Foreskin keratinocyte (primary cell): ENCODE measurements at places on chromosomes 4 and X.

GRCh38 chr4:141011901-141012315, 121.4 kb downstream of the RNF150 start:
- no peak for DNase-seq

- no peak for DNase-seq
Observed at GRCh38 chr4:119682099-119682498, 53.5 kb upstream of the PDE5A start.

DNA sequence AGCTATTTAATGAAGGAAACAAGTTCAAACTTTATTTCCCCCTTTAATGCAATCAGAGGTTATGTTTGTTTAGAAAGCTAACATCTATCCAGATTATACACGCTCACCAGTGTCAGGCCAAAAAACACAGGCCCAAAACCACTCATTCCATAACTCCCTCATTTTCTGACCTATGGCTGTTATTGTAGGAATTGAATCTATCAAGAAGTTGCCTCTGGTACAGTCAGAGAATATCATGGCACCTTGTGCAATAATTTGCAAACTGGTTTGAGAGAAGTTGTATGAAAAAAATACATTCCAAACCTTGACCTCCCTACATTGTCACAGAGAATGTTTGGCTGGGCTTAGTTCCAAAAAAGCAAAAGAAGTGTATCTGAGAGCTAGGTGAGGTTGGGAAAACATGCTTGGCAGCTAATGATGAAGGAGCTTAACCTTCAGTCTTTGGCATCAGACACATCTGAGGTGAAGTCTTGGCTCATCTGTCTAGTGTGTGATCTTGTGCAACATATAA, 591.0 kb downstream of the ANKRD50 start:
- peak; percentile 24 for DNase-seq

DNA sequence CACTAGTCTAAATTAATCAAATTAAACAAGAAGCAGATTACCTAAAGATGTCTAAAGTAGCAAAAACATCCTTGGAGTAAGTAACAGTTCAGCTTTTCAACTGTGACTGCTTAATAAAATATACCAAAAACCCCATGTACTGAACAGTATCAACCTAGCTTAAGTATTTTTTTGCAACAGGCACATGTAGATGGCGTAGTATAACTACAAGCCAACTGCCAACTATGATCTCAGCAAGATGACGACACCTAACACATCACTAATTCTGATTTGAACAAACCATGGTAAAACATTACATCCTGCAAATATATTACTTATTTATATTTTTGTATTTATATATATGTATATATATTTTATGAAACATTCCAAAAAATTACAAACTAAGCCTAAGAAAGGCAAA, 24.5 kb downstream of the DHX15 start:
- DNase-seq = no peak

GRCh38 chrX:115912372-115912897, 258.1 kb upstream of the AGTR2 start:
- no peak for DNase-seq

DNA sequence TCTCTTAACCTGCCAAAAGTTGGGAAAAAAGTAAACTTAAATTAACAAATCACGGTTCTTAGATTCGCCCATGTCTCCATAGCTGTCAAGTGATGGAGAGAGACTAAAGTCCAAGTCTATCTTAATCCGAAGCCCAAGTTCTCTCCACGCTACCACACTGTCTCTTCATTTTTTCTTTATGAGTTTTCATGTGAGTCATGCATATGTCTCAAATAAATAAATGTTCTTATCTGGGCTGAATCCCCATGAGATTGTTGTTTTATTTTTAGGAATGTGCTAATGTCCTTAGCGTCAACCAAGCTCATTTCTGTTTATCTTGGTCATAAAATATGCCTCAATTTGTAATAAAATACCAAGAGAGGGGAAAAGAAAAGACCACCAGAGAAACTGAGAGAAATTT, 169.3 kb downstream of the RCHY1 start:
- DNase-seq = peak; percentile 23

DNA sequence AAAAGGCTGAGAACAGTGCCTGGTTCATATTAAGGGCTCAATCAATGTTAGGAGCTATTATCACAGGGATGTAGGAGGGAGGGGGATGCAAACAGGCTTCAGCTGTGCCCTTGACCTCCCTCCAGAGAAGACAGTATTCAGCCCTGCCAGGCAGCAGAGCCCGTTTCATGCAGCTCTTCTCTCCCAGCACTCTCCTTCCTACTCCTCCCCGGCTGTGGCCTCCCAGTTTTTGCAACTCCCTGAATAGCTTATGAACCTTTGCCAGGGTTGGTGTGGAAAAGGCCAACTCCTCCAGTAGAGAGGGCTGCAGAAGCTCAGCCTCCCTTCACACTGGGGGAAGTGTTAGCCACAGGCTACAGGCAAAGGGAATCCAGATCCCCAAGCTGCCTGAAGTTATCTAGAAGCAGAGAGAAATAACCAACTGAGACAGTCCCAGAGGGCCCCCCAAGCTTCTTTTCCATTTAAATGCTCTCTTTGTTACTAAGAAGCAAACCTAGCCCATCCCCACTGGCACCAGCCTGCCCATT, 31.7 kb upstream of the APLN start:
- DNase-seq = no peak

GRCh38 chr4:153065276-153065675, 129.2 kb downstream of the FHDC1 start:
- DNase-seq = no peak

GRCh38 chr4:100566396-100566795, 48.6 kb upstream of the EMCN start:
- no peak for DNase-seq

DNA sequence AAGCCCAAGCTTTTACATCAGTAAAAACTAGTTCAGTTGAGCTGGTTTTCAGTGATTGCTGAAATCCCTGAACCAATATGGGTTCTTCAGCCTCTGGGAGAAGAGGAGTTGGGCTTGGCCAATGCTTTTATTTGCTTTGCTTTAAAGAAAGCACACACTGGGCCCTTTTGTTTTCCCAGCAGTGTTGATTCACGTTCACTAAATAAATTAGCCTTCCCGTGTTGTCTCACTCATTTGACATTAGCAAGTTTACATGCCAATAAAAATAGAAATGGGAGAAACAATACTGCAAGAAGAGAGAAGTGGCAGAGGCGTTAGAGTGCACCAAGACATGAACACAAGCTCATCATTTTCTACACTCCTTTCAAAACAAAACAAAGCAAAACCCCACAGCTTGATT, 136.2 kb downstream of the SHROOM3 start:
- DNase-seq = no peak

DNA sequence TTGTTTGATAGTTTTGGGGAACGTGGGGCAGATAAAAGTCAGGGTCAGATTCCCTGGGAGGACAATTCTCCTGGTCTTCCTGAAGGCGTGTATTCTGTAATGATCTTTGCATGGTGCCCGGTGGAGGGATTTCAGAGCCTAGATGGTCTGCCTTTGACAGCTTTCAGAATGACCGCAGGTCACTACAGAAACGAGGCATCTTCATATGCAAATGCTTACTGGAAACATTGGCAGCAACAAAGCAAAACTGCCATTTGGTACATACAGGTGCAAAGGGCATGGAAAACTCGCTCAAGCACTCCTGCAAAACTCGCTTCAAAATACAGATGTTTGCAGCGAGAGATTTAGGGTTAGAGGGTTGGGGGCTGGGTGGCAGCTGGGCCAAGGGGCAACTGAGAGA, 8.8 kb downstream of the C4orf50 start:
- no peak for DNase-seq

- DNase-seq = no peak
Observed at GRCh38 chrX:21802839-21803238, 36.6 kb upstream of the MBTPS2 start.

DNA sequence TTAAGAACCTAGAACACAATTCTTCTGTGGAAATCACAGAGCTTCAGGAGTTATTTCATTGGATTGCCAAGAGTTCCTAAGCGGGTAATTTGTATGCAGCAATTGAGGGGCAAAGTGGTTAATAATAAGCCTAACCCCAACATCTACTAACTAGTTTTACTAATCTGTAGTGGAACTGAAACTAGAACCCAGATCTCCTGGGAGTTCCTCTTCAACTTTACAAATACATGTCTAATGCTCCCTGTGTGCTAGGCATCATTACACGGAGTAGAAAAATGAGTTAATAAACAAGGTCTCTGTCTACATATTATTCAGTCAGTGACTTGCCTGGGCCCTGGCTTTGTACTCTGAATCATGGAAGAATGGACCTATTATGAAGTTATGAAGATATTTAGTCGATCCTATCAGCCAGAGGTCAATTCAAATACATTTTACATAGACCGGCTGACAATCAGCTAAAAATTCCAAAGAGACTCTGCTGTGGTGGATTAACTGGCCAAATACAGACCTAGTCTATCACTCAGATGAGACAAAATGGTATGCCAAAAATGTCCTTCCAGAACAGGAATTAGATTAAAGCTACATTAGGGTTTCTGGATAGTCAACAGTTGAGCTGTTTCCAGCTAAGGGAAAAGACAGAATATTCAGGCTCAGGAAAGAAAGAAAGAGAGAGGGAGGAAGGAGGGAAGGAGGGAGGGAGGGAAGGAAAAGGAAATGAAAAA, 326.0 kb downstream of the FBXW7 start:
- no peak for DNase-seq

DNA sequence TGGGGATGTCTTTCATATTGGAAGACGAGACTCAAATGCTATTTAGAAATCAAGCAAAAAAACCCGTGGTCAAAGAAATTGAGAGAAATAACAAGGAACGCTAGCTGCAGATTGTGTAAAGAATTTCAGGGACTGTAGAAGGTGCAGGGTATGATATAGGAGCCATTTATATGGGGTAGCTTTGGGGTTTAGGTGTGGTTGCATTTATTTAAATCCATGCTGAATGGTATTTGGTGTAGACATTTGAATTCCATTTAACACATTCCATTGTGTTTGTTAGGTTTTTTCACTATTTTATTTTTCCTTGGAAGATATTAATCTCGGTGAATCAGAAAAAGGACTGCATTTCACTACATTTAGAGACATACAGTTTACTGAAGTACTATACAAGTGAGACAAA, 341.0 kb upstream of the GALNTL6 start:
- DNase-seq = no peak

DNA sequence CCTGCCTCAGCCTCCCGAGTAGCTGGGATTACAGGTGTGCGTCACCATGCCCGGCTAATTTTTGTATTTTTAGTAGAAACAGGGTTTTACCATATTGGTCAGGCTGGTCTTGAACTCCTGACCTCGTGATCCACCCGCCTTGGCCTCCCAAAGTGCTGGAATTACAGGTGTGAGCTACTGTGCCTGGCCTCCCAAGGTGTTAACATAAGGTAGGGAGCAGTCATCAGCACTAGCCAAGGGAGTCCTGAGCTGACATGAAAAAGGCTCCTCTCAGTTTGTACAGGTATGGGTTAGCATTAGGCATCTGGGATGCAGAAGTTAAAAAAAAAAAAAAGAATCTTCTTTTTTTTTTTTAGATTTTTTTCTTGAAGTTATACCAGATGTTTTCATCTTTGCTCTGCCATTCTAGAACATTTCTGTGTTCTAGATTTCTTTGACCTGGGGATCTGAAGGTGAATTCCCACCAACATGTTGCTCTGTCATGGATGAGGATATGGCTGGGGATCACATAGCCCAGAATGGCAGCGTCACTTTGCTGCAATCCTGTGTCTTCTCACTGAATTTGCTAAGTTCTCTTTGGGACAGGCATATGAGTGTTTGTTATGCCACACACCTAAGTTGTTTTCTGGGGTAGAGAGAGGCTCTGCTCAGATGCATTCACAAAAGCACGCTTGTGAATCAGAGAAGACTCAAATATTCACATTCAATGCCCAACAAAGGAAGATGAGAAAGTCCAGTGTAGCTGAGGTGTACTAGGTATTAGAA, 24.4 kb upstream of the PLA2G12A start:
- DNase-seq = no peak

DNA sequence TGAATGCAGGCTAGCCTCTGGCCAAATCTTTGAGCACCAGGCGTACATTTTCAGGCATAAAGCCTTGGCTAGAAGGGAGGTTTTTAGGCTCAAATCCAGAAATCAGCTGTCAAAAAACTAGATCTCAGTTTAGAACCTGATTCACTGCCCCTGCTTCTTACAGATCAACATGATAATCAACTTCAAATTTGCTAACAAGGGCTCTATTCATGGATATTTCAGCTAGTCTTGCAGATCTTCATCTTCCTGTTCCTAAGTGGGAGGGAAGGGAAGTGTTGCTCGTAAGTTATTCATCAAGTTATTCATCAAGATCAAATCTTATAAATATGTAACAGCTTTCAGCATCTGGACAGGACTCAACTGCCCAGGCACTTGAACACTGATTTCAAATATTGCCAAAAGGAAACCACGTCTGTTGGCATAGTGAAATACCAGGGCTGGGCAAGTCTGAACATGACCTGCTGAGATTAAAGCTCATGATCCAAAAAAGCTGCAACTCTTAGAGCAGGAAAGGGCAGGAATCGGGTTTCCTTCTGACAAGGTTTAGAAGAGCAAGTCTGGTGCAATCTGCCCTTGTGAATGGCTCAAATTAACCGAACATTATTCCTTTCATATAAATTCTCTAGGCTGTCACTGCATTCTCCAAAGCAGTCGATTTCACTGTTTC, 200.3 kb downstream of the PDGFC start:
- peak; percentile 99 for DNase-seq

DNA sequence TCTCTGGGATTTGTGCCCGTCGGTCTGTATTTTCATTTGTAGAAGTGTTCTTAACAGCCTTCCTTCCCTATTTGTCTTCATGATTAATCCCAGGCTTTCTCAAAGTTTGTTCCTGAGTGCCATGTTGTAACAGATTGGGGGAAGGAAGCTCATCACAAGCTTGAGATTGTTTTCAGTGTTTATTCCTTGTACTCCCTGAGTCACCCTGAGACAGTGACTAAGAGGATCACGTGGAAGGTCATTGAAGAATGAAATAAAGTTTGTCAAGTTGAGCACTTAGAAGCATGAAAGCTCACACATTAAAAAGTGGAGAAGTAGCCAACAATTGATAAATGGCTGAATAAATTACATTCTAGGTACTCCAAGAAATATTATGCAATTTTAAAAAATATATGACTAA, 153.5 kb upstream of the FAM241A start:
- DNase-seq = peak; percentile 60

DNA sequence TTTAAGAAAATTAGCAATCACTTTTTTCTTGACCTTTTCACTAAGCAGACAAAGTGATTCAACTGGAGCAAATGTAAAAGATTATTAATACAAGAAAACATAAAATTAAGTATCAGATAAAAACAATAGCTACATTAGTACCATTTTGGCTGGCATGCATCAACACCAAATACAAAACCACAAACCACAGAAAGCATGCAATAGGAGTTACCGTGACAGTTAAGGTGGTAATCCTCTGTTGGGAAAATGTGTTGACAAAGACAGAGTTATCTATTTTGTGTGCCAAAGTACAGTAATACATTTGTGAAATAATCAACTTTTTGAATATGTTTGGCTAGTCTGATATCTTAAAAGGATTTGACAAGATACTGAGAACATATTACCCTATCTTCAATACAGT, 89.8 kb upstream of the ETNPPL start:
- DNase-seq = no peak

GRCh38 chrX:68669871-68670270, 22.4 kb downstream of the STARD8 start:
- no peak for DNase-seq

DNA sequence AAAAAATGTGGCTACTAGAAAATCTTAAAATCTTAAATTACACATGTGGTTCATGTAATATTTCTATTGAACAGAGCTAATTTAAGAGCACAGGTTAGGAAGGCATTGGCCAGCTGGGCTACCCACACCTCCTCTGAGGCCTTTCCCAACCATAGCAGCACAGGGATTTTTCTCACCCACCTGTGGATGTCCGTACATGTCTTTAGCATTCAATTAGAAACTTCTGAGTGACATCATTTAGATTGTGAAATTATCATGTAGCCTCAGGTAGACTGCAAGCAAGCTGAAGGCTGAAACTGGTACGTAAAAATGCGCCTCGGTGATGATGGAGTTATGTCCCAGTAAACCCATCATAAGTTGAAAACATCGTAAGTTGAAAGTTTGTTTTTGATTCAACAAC, 31.2 kb downstream of the SCARB2 start:
- no peak for DNase-seq
